Stimulated activated CD8-positive, alpha-beta memory T cell treated with anti-CD3 and anti-CD28 coated beads, Interleukin-15, amount 100 ng/mL, for 1 hour (primary cell): ENCODE measurements at places on chromosomes 4 and X.

DNA sequence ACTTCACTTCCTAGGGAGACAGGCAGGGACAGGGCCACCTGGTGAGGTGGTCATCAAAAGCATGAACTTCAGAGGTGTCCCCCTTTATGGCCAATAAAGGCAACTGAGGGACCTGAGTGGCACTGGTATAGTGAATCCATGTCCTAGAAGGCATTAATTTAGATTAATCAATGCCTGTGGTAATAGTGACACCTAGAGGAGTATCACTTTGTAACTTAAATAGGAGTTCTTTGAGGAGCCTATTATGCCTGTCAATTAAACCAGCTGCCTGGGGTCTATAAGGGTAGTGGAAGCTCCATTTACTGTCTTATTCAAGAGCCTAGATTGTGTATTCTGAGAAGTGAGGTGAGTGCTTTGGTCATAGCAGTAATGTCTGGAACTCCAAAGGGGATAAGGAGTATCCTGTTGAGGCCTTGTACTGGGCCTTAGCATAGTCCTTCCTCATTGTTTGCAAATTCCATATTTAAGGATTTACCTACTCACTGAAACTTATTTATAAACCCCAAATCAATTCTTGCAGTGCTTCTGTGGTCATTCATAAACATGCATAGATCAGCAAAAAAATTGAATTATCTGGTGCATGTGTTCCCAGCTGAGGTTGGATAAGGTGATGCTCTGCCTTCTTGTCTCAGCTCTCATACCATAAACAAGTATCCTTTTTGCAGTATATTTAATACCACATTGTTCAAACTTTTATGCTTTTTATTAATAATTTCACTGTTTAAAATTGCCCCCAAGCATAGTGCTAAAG, 213.8 kb upstream of the RADX start:
- no peak for DNase-seq

DNA sequence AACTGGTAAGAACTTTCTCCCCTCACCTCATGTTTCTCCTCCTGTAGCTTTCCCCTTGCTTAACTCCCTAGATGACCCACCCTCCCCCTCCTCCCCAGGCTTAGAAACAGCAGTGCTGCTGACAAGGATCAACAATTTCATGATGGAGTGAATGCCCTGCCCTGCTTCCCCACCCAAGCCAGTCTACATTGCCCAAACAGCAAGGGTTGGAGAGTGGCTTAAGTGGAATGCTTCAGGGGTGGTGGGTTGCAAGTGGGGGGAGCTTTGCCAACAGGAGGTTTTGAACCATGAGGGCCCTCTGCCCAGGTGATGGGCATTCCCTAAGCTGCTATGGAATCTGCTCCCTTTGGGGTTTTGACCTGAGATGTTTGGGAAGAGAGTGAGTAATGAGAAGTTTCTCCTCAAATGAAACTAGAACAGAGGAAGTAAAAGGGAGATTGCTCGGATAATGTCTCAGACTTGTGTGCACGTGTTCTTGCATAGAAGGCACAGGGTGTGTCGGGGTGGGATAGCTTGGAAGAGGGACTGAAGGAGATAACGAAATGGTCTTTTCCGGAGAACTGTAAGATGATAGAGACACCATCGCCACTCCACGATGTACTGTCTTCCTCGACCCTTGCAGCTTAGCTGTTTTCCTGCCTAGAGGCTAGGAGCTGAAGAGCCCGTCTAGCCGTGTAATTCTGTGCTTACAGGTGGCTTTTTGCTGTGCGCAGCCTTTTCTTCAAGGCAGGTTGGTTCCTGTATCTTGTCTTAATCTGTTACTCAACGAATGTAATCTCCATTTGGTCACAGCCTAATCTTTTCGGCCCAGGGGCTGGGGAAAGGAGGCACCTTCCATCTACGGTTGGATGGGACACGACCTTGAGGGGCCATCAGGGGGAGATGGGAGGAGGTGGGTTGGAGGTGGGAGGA, 10.1 kb downstream of the GDPD2 start:
- no peak for DNase-seq

GRCh38 chr4:105560421-105560848, 8.0 kb downstream of the ARHGEF38 start:
- no peak for DNase-seq

DNA sequence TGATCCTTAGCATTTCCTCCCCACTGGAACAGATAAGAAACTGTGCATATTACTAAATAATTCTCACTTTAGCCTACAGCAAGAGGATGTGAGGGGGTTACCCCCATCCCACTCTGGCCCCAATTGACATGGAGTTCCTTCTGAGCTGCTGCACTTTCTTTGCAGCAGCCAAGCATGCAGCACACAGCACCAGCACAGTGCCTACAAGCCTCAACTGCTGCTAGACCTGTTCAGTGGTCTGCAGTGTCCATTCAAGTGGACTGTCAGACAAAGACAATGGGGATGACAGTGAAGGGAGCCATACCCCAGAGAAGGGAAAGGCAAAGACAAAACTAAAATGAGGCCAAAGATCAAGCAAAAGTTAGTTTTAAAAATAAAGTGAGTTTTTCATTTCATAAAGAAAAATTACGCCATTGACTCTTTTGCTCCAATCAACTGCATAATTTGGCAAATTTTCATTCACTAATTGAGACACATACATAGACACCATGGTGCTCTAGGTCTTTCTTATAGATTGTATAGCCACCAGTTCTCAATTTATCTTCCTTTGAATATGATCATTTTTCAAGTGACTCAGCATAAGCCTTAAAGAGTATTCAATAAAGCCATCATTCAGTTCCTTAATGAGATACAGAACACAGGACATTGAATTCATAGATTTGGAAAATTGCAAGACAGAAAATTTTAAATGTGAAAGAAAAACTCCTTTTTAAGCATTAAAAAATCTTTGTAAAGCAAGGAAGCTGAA, 410.6 kb downstream of the HNRNPD start:
- no peak for DNase-seq
